ENCODE measurements at places on chromosomes 7 and 10. TPM values are rescaled to one million over a fixed set of nuclear protein-coding genes. Genes with fewer than 3 reads are reported as not detected.

Gene IDI2
- 0.18 TPM for total RNA-seq

Gene VENTX
- 3.3 TPM for total RNA-seq

Gene OR6B1
- total RNA-seq: not detected

GRCh38 chr10:90051474-90051873 lies 350.1 kb downstream of the KIF20B start:
- H3K36me3 ChIP-seq: no peaks in the 10 kb centered on the region
- no peak overlapping the region for H3K4me3 ChIP-seq
- no peak overlapping the region for H3K27ac ChIP-seq
- no peak for DNase-seq

DNA sequence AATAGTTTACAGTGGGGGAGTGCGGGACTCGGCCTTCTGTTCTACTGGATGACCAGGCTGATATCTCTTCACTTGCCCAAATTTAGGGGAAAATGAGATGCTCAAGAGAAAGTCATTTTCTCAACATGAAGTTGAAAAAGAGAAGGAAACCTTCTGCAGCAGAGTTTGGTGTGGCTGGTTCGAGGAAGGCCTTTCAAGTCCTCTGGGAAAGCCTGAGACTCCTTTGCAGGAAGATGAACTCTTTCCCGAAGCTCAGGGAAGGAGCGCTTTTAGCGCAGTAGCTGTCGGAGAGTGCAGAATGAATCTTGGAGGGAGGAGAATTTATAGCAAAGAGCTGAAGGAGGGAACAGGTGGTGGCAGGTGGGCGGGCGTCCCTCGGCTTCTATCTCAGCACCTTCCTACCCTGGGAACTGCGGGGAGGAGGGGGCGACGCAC lies at the start of gene ATOH7:
Gene ATOH7 (minus strand): TSS at position 297 of the 435 bp plus-strand sequence. CDS start 436 bp downstream, outside the sequence.
- H3K27me3 ChIP-seq: peaks cover 3% of the 10 kb centered on the region
- H3K4me1 ChIP-seq: no peaks in the 10 kb centered on the region
- H3K27ac ChIP-seq: no peak within 1 kb of the TSS
- H3K36me3 ChIP-seq: no peaks in the 10 kb centered on the region
- no peak for DNase-seq

DNA sequence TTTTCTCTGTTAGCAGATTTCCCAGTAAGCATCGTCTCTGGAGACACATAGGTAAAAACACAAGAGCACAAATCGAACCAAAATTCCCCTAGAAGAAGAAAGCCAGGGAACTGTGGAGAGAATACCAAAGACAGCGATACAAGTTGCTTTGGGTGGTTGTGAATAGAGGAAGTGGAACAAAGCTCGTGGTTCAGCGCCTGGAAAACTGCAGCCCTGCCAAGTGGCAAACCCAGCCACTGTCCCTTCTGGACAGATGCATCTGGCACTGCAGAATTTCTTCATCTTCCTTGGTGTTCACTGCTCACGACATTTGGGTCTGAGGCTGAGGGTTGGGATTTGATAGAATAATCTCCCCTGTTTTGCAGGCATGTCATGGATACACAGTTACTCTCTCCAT lies 733.8 kb downstream of the PARD3 start:
- H3K27ac ChIP-seq: no peak overlapping the region
- H3K4me3 ChIP-seq: no peak overlapping the region
- H3K27me3 ChIP-seq: no peaks in the 10 kb centered on the region
- no peaks in the 10 kb centered on the region for H3K36me3 ChIP-seq
- no peak for DNase-seq

- no peaks in the 10 kb centered on the region for H3K4me1 ChIP-seq
- no peaks in the 10 kb centered on the region for H3K27me3 ChIP-seq
- no peaks in the 10 kb centered on the region for H3K36me3 ChIP-seq
- DNase-seq: no peak
- no peak overlapping the region for H3K27ac ChIP-seq
- H3K4me3 ChIP-seq: no peak overlapping the region
Measured at GRCh38 chr10:73931767-73932619, 21.1 kb downstream of the PLAU start.

DNA sequence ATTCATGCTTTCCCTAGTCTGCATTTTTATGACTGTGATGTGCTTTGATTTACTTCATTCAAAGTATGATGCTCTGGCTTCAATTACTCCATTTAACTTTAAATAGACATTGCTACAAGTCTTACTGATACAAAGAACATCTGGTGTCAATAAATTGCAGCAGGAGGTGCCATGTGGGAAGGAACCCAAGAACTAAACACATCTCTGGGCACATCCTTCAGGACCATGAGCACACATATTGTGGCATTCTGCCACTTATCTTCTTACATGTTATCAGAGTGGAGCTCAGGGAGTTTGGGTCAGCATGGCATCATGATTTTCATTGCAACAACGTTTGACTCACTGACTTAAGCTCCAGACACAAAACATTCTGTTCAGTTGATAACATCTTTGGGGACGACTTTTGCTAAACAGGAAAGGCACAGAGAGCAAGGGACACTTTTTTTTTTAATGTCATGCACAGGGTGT lies 227.0 kb downstream of the DKK1 start:
- no peak overlapping the region for H3K27ac ChIP-seq
- no peaks in the 10 kb centered on the region for H3K36me3 ChIP-seq
- no peak for DNase-seq
- no peaks in the 10 kb centered on the region for H3K4me1 ChIP-seq
- no peaks in the 10 kb centered on the region for H3K27me3 ChIP-seq

GRCh38 chr10:132527339-132528063 lies 10.1 kb upstream of the INPP5A start:
- DNase-seq: peak; percentile 23
- no peaks in the 10 kb centered on the region for H3K27me3 ChIP-seq
- H3K36me3 ChIP-seq: no peaks in the 10 kb centered on the region
- H3K4me3 ChIP-seq: no peak overlapping the region
- no peak overlapping the region for H3K27ac ChIP-seq

DNA sequence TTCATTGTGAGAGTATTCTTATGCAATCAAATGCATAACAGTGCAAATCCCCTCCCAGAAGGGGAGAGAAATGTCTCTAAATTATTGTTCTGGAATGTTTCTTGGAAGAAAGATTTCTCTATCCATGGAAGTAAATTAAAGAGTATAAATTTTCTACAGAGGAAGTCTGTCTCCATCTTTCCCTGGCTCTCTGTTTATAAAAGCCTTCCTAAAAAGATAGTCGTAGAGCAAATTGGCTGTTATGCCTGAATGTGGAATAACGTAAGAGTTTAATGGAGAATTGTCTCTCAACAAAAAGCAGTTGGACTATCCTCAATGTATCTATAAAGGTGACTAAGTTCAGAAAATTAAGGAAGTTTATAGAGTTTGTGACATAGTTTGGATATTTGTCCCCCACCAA lies 76.3 kb downstream of the GNAT3 start:
- no peaks in the 10 kb centered on the region for H3K36me3 ChIP-seq
- no peak for DNase-seq
- H3K4me1 ChIP-seq: peaks cover under 1% of the 10 kb centered on the region
- H3K27ac ChIP-seq: no peak overlapping the region
- H3K27me3 ChIP-seq: no peaks in the 10 kb centered on the region

DNA sequence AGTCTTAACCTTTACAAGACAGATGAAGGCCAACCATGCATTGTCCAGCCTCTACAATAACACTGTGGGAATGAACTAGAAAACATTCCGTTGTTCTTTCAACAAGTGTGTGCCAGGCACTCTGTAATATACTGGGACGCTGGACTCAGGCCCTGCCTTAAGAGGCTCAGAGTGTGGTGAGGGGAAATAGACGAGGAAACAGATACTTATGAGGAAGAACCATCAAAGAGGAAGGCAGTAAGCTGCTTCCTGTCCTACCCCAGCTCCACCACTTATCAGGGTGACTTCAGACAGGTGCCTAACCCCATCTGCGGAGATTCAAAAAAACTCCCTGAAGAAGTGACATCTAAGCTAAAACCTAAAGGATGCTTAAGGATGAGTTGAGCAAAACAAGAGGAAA lies 8.9 kb upstream of the TRIM8 start:
- peak overlapping the region; percentile 69 for H3K27ac ChIP-seq
- H3K4me3 ChIP-seq: no peak overlapping the region
- peaks cover under 1% of the 10 kb centered on the region for H3K36me3 ChIP-seq

DNA sequence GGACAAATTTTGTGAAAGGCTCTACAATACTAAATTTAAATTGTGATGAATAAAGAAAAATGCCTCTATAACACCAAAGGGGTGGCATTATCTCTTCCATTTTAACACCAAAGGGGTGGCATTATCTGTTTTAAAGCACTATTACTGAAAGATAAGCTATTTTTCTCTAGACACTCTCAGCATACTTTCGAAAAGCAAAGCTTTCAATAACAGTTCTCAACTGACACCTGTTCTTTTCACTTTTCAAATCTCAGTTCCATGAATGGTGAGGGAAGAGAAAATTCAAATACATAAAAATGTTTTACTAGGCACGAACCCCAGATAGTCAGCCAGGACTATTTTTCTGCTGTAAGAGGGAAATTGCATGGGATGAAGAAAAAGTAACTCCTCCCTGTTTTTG lies 103.8 kb downstream of the CPEB3 start:
- H3K27me3 ChIP-seq: no peaks in the 10 kb centered on the region
- no peaks in the 10 kb centered on the region for H3K36me3 ChIP-seq
- H3K4me3 ChIP-seq: no peak overlapping the region
- H3K4me1 ChIP-seq: no peaks in the 10 kb centered on the region
- no peak for DNase-seq
- no peak overlapping the region for H3K27ac ChIP-seq

DNA sequence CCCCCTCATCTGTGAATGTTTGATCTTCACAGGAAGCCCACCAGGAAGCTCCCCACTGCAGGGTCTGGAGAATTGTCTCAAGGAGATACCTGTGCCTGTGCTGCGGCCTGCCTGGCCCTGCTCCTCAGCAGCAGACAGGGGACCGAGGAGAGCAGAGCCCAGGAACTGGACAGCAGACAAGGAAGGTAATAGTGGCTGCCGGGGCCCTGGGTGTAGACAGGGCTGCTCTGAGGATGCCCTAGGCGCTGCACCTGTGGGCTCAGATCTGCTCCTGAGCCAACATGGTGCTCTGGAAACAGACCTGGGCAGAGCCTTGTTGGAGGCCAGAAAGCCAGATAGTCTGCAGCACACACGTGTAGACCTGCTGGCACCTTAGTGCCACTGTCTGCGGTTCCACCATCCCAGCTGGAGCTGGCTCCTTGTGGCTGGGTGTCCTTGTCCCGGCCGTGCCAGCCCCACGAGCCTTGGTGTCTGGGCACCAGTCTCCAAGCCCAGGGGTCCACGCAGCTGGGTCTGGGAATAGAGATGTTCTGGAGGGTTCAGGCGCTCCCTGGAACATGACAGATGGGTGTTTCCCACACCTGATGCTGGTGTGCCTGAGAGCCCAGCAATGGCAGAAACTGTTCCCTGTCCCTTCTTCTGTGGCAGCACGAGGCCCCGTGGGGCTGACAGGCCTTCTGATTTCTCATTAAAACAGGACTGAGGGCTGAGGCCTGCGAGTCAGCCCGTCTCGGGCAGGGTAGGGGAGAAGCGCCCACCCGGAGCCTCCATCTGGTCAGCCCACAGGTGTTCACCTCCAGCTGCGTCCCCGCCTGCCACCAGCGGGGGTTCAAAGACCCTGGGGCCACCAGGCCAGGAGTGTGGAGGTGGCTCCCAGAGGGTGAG lies 44.7 kb downstream of the ZNF467 start:
- no peaks in the 10 kb centered on the region for H3K4me1 ChIP-seq
- H3K27me3 ChIP-seq: no peaks in the 10 kb centered on the region
- H3K36me3 ChIP-seq: peaks cover 4% of the 10 kb centered on the region
- no peak overlapping the region for H3K27ac ChIP-seq
- H3K4me3 ChIP-seq: no peak overlapping the region

DNA sequence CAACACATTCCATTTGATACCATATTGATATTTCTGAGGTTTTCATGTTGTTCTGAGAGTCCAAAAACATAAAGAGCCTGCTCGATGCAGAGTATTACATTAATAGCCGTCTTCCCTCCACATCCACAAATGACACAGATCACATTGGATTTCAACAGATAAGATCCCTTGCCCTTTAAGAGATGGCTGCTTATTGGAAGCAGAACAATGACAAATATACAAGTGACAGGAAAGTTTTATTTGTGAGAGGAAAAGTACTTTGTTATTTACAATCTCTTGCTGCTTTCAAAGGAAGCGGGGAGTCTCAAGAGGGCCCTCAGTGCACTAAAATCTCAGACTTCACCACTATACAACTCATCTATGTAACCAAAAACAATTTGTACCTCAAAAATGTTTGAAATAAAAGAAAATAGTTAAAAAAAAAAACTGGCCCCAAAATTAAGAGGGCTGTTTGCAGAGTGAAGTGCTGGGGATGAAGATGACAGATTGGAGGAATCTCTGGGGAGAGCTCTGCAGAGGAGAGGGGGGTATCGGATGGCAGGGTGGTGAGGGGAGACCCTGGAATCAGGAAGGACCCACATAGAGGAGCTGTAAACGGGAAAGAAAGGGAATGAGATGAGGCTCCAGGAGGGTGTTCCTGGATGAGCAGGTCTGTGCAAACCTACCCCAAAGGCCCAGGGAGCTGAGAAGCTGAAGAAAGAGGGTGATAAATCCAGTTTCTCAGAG lies 42.5 kb upstream of the ZNF438 start:
- DNase-seq: no peak
- no peak overlapping the region for H3K4me3 ChIP-seq
- no peak overlapping the region for H3K27ac ChIP-seq
- H3K27me3 ChIP-seq: no peaks in the 10 kb centered on the region

Measured in lung (tissue), 17 donors.